ENCODE measurements at places on chromosomes 2 and 18.

DNA sequence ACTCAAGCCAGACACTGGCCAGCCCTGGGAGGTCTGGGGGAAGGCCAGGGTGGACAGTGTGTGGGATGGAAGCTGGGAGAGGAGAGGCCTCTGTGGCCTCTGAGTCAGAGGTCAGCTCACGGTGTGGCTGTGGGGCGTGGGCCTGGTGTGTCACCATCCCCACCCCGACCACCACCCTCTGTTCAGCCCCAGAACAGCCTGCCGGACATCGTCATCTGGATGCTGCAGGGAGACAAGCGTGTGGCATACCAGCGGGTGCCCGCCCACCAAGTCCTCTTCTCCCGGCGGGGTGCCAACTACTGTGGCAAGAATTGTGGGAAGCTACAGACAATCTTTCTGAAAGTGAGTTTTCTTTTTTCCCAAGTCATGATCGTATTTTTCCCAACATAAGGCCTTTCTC lies 110.5 kb downstream of the DYSF start:
- no peak for DNase-seq

- DNase-seq, result no peak
Observed at GRCh38 chr2:223923976-223924375, 21.2 kb downstream of the WDFY1 start.

DNA sequence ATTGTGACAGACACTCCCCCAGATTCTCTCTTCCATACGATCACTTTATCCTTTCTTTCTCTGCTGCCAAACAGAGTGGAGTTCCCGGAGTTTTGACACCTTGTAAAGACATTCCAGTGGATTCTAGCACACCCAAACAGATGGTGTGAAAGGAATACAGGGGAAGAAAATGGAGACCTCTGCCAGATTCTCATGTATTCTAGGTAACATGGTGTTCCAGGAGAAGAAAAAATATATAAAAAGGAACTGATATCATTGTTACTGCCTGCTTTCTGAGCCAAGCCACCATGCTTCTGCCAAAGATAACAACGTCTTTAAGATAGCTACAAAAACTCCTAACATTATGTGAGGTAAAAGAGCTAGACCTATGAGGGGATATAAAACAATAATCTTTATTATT lies 136.5 kb downstream of the TXNL1 start:
- no peak for DNase-seq

DNA sequence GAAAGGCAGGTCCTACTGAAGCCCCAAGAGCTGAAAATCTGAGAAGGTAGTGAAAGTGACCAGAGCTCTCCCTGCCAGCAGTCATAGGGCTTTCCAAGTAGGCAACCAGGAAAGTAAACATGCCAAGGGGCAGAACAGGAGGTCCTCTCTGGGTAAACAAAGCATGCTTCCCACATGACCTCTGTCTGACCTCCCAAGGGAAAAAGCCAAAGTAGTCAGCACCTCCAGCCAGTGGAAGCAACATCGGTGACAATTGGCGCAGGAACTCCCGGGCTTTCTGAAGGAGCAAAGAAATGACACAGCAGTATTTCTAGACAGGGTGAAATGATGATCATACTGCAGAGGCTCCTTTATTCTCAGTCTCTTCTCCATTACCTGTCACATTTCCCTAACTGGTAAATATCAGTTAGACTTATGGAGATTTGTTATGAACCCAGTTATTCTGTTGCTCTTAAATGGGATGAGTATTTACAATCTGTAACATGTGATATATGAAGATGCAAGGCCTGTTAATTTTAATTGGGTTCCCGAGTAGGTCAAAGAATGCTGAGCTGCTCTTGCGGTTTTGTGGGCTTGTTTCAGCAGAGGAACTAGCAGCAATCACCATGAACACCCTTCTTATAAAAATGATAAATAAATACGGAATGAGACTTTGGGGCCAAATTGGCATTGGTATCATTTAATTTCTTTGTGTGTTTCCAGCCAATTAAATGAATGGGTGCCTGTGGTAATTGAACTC lies 321.0 kb downstream of the RND3 start:
- no peak for DNase-seq

- no peak for DNase-seq
Observed at GRCh38 chr2:239594772-239595608, 194.2 kb upstream of the HDAC4 start.

DNA sequence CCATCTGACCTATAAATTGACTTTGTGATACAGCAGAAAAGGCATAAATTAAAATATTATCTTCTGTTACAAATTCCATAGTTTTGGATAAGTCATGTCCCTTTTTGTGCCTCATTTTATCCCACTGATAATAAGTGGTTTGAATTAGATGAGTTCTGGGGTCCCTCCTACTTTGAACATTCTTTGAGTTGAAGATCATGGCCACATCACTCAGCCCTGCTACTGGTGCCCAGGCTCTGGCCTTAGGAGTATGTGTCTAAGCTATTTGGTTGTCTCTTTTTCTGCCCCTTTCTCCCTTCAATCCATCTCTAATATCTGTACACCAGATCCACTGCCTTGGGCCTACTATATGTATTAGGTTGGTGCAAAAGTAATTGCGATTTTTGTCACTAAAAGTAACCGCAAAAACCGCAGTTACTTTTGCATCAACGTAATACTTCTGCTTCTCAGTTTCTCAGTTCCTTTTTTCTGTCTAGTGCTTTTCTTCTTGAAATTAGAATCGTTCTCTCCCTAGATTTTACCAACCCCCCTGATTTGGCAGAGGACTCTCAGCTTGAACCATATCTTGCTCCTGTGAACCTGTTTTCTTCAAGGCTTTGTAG lies 362.5 kb upstream of the TNP1 start:
- no peak for DNase-seq

GRCh38 chr2:218540015-218540414 lies 28.1 kb downstream of the USP37 start:
- DNase-seq, result no peak

GRCh38 chr2:3634596-3635121 lies 23.3 kb upstream of the ALLC start:
- DNase-seq, result no peak

DNA sequence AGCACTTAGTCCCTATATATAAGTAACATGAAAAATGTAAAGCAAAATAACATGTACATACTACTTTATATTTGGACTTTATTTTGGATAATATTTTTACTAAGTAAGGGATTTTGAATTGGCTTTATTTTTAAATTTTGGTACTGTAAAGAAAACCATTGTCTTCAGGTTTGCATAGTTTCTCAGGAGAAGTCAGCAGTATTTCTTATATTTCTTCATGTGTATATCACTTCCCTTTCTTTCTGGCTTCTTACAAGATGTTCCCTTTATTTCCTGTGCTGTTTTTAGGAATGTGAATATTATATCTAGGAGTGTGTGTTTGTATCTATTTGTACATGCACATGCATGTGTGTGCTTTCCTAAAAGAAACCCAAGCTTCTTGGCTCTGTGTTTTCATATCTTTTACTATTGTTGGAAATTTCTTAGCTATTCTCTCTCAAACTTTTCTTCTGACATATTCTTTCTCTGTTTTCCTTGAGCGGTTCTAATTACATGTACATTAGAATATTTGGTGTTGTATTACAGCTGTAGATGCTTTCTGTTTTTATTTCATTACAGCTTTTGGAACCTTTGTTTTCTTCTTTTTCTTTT lies 1549.7 kb upstream of the ACVR2A start:
- no peak for DNase-seq

- DNase-seq, result no peak
Observed at GRCh38 chr2:197088694-197089093, 162.2 kb upstream of the PGAP1 start.

GRCh38 chr2:97770445-97770844 lies 57.1 kb downstream of the ZAP70 start:
- no peak for DNase-seq

DNA sequence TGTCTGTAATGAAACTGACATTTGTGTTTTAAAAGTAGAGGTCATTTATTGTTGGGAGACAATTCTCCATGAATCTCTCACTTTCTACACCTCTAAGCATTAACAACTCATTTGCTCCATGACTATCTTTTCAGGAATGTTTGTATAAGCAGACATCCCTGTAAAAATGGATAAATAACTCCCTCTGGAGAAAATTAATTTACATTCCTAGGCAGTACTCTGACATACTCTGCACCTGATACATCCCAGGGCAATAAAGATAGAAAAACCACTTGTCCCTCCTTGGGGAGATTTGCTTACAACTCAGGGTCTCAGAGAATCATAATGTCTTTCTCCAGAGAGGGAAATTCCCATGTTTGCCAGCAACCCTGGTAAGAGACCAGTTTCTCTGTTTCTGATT lies 1037.7 kb upstream of the SLC39A10 start:
- DNase-seq, result no peak

Measured in stimulated activated naive CD4-positive, alpha-beta T cell (primary cell).